ENCODE measurements at places on chromosomes 16 and 17. TPM values are rescaled to one million over a fixed set of nuclear protein-coding genes. Genes with fewer than 3 reads are reported as not detected.

The KCNJ16 gene
- polyA plus RNA-seq, result 180 TPM

The KRT33A gene
- not detected for polyA plus RNA-seq

The ZBTB4 gene
- 46.1 TPM for polyA plus RNA-seq

The ALDH3A2 gene
- polyA plus RNA-seq, result 81.5 TPM

The TBC1D3D gene
- not detected for polyA plus RNA-seq

The RNF227 gene
- polyA plus RNA-seq, result 4.7 TPM

The TBC1D3H gene
- polyA plus RNA-seq, result not detected

The KIF2B gene
- not detected for polyA plus RNA-seq

The DPEP3 gene
- polyA plus RNA-seq, result 0.07 TPM

The CCR7 gene
- 0.53 TPM for polyA plus RNA-seq

The REXO5 gene
- polyA plus RNA-seq, result 6.0 TPM
